Activated T-cell treated with anti-CD3 and anti-CD28 coated beads for 48 hours (primary cell): ENCODE measurements at places on chromosomes 7 and 10.

GRCh38 chr7:33673029-33673700 is 232.2 kb upstream of the BMPER start:
- no peak for DNase-seq

GRCh38 chr10:83927166-83927565 is 212.1 kb upstream of the GHITM start:
- DNase-seq, result no peak

GRCh38 chr10:96667401-96667800 is 52.9 kb downstream of the PIK3AP1 start:
- no peak for DNase-seq

DNA sequence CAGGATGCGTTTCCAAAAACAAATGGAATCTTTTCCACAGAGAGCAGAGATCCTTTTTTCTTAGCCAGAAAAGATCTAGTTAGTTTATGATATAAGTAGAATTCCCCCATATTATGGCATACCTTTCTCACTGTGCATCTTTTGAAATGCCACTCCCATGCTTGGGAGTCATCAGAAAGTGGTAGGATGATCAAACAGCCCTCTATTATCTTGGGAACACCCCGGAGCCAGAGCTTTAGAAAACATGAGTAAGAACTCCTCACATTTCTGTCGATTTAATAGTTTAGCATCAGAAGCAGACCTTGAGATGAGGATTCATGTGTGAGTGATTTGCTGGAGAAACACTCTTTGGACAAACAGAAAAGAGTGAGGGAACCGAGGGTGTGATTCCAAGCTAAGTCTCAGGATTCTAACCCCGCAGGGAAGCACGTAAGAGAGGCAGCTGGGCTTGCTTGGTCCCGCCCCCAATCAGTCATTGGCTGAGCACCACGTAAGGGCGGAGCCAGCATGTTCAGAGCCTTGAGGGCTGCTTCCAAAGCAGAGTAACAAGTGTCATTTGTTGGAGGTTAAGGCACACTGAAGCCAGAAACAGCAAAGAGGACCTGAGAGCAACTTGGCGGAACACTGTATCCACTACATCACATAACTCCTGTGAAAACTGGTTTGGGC is 43.7 kb upstream of the NXPH1 start:
- DNase-seq, result no peak

DNA sequence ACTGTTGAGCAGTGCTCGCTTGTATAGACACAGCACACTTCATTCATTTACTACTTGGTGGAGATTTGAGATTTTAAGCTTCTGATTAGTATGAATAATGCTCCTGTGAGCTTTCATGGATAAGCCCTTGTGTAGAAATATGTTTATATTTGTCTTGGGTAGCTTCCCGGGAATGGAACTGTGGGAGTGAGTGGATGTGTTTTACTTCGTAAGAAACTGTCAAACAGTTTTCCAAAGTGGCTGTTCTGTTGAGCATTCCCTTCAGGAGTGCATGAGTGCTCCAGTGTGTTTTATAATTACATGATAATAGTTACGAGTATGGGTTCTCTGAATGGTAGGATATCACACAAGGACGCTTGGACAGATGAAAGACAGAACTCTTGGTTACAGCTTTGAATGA is 49.4 kb downstream of the VWC2 start:
- DNase-seq, result no peak

DNA sequence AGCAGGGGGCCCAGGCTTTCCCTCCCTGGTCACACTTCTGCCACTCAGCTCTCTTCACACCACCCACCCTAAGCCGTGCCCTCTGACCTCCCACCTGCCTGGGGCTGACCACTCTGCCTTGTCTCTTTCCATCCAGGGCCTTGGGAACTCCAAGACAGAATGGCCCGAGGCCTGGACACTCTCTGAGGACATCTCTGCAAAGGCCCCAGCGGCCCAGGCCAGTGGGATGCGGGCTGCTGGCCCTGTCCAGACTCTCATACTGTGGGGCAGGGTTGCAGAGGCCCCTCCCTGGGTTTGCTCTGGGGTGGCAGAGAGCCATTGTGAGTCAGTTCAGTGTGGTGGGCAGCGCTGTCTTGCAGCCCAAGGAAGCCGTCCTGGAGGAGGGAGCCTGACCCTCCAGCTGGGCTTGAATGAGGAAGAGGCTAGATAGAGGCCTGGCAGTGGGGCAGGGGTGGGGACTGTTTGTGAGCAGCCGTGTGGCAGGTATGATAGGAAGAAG is 39.9 kb upstream of the RABGEF1 start:
- DNase-seq, result no peak

GRCh38 chr10:93512565-93512964 is 16.2 kb downstream of the CEP55 start:
- no peak for DNase-seq

- DNase-seq, result peak; percentile 45
Observed at GRCh38 chr10:70494536-70494935, 16.0 kb downstream of the PALD1 start.

DNA sequence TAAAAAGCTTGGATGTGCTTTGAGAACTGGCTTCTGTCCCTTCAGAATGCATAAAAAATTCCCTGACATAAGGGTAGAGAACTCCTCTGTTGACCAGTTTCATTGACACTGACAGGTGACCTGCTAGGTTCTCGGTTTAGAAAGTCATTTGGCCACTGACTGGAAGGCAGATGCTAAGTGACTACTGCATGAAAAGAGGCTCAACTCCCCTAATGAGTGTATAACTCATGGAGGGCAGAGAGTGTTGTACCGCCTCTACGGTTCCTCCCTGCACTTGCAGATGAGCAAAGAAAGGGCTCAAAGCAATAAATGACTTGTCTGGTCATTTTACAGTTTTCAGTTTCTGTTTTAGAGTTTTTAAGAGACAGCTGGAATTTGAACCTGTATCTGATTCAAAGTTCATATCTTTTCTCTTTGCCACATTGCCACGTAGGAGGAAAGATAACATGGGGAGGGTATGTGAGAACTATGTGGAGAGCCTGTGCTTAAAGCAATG is 2.9 kb upstream of the FGL2 start:
- no peak for DNase-seq

DNA sequence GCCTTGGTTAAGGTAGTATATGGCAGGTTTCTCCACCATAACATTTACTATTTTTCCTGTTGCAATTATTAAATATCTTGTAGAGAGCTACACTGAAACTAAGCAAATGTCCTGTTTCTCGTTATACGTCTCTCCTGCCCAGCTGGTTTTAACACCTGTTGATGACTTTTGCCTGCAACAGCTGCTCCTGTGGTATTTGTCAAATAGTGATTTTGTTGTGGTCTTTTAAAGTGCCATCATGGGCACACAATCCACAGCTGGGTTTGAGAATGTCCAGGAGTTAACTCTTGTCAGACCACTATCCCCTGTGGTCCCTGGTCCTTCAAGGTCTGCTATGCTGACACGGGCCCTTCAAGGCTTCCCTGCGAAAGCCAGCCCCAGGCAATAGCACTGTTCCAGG is 24.9 kb upstream of the SEC61G start:
- no peak for DNase-seq

DNA sequence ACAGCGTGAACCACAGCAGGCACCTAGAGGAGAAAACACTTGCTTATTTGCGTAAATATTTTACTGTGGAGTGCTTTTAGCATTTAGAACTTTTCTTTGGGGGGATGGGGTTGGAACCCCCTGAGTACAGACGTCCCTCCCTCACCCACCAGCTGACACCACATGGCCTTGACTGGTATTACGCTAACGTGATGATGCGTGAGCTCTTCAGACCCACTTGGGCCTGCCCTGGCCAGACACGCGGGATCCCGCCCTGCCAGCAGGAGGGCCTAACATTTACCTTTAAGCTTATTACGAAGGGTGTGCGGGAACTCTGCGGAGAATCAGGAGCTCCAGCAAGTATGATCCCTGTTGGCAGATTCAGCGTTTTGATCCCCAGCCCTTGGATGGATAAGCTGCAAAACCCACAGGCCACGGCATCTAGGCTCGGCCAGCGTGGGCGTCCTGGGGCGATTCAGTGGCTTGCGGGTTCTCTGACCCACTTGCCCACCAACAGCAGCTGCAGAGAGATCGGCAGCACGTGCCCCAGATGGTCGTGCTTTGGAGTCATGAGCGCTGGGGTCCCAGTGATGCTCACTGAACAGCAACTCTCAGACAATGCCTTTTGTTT is 545.5 kb upstream of the FOXK1 start:
- no peak for DNase-seq

DNA sequence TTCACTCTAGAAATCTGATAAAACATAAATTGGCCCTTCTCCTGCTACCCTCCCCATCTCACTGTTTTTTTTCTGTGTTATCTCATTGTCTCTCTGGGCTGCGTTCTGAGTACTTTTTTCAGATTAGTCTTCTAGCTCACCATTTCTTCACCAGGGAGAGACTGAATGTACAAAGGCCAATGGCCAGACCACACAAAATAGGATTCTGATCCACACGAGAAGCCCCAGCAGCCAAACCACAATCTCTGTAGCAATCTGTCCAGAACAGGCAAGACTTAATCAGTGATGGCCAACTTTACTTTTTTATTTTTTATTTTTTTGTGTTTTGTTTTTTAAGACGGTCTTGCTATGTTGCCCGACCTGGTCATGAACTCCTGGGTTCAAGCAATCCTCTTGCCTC is 55.9 kb upstream of the PAPSS2 start:
- DNase-seq, result no peak

DNA sequence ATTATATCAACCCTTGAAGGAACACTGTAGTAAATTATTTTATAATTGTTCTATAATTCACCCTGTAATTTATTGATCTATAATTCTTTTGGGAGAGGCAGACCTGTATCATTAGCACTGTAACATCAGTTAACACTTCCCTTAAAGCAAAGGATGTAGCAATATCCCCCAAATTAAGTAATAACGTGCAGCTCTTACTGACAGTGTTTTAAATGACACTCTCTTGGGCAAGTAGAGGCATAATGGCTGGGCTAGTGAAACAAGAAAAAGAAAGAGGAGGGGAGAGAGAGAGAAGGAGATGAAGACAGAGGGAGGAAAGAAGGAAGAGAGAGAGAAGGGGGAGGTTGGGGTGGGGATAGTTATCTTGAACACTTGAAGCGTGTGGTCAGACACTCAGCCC is 161.0 kb upstream of the RNF32 start:
- no peak for DNase-seq

DNA sequence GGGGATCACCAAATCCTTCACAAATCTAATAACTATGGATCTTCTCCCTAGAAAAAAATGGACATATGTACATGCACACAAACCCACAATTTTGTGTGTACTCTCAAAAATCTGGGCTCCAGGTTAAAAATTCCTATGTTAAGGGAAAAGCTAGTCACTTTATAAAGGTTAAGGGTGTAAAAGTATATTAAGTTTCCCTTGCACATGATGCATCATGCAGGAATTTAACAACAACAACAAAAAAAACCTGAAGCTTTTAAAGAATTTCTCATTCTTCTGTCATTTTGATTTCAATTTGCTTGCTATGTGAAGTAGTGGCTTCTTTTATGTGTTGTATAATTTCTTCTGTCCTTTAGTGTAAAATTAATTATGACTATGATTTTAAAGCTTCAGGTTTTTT is 123.7 kb downstream of the CNOT4 start:
- DNase-seq, result no peak

- no peak for DNase-seq
Observed at GRCh38 chr10:5445006-5445405, 32.6 kb downstream of the NET1 start.

GRCh38 chr7:139683137-139683921 is 94.5 kb downstream of the HIPK2 start:
- no peak for DNase-seq

- DNase-seq, result no peak
Observed at GRCh38 chr7:155785536-155785935, 26.7 kb downstream of the SHH start.

GRCh38 chr7:105985229-105985628 is 22.2 kb downstream of the CDHR3 start:
- DNase-seq, result no peak

DNA sequence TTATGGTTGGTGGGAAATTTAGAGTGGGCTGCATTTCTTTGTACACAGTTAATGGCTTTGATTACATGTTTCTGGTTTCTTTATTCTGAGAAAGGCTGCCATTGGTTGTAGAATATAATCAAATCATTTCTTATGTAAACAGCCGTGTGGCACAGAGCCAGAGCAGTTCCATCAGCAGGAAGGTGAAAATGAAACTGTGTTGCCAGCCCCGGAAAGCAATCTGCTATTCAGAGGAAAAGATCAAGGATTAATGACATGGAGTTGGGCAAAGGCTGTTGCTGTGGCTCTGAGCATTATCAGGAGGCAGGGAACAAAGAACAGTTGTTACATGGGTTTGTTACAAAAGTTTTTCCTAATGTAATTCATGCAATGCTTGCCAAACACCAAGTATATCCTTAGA is 74.2 kb upstream of the ZNF716 start:
- DNase-seq, result no peak

GRCh38 chr10:71085689-71086438 is 126.5 kb upstream of the UNC5B start:
- DNase-seq, result no peak

DNA sequence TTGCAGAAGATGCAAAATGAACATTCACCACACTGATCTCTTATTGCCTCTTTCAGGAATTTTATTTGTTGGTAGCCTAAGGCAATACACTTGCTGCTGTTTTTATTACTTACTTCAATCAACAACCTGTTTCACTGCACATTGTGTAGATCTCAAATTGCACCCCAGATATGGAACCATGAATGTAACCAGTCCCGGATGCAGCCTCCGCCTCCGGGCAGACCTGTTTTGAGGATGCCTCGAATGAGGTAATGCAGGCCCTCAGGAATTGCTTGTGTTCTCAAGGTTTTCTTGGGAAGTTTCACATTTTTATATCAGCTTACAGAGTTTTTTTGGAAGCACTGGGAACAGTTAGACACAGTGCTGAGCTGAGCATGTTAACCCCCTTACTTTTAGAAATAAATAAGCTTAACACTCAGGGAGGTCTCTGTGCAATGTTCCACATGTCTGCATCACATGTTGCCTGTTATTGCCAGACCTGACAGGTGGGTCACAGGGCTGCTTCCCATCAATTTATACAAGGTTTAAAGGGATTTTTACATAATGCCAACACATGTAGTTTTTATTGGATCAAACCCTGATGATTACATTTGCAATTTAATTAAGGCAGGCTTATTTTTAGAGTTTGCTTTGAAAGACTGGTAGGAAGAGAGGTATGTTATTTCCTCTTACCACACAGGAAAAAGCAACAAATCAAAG is 193.1 kb upstream of the POM121L12 start:
- DNase-seq, result no peak

DNA sequence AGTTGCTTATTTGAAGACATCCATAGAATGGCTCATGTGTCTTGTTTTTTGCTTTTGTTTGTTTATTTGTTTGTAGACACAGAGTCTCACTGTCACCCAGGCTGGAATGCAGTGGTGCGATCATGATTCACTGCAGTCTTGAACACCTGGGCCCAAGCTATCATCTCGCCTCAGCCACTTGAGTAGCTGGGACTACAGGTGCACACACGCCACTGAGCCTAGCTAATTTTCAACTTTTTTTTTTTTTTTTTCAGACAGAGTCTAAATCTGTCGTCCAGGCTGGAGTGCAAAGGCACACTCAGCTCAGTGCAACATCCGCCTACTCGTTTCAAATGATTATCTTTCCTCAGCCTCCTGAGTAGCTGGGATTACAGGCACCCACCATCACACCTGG is 83.3 kb upstream of the KLF6 start:
- no peak for DNase-seq

GRCh38 chr7:134752006-134752760 is 27.3 kb upstream of the CALD1 start:
- no peak for DNase-seq

- no peak for DNase-seq
Observed at GRCh38 chr7:136976504-136977251, 108.2 kb downstream of the CHRM2 start.
